ENCODE measurements at places on chromosomes 6 and 20. TPM values are rescaled to one million over a fixed set of nuclear protein-coding genes. Genes with fewer than 3 reads are reported as not detected.

DNA sequence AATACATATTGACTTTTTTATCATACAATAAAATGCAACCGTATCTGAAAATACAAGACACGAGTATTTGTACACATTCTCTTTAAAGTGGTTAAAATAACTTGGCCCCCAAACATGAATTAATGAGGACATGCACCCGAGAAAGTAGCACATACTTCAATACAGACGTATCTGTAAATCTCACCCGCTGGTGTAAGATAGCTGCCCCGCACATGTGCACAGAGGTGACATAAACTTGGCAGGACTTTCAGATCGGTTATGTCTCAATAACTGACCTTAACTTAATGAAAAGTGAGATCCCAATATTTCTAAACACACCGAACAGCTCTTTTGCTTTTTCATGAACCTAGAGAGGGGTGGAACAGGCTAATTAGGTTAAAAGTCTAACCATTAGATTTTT is 91.5 kb upstream of the RPS6KA2 start:
- no peak for DNase-seq

DNA sequence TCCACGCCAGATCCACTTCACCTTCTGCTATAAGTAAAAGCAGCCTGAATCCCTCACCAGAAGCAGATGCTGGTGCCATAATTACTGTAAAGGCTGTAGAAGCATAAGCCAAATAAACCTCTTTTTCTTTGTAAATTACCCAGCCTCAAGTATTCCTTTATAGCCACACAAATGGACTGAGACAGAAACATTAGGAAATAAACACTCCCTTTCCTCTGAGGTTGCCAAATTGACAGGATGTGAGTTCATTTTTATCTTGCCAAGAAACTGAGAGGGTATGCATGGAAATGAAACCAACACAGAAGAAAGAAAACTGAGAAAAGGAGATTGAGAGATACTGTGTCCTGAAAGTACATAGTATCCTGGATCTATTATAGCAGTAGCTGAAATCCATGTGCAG is 481.2 kb downstream of the HAO1 start:
- DNase-seq, result no peak

SOD2 gene
- total RNA-seq, result 177 TPM

FOXF2 gene
- 0.65 TPM for total RNA-seq

PLN gene
- total RNA-seq, result 1.8 TPM

GRCh38 chr6:44332585-44332984 is 9.9 kb upstream of the SPATS1 start:
- DNase-seq, result no peak

SLC17A4 gene
- total RNA-seq, result not detected

OR10C1 gene
- not detected for total RNA-seq

- no peak for DNase-seq
Measured at GRCh38 chr20:32535953-32536823, 48.9 kb downstream of the NOL4L start.

GRCh38 chr6:117617210-117618035 is 15.1 kb upstream of the GOPC start:
- no peak for DNase-seq

DNA sequence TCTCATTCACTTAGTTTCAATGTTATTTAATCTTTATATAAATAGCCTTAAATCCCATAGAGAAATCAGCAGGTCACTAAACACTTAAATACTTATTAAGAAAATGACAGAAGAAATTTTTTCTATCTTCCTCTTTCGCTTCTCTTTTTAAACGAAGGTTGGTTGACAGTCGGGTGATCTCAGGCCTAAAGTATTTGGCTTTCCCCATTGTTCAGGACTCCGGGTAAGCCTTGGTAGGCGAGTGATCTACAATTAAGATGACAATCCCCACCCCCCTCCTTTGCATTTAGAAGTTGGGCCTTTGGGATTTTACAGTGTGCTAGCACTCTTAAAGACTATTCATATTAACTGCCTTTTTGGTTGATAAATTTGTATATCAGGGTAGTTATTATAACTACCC is 19.7 kb upstream of the UTRN start:
- no peak for DNase-seq

- DNase-seq, result no peak
Measured at GRCh38 chr6:106448000-106448426, 87.5 kb downstream of the CRYBG1 start.

DNA sequence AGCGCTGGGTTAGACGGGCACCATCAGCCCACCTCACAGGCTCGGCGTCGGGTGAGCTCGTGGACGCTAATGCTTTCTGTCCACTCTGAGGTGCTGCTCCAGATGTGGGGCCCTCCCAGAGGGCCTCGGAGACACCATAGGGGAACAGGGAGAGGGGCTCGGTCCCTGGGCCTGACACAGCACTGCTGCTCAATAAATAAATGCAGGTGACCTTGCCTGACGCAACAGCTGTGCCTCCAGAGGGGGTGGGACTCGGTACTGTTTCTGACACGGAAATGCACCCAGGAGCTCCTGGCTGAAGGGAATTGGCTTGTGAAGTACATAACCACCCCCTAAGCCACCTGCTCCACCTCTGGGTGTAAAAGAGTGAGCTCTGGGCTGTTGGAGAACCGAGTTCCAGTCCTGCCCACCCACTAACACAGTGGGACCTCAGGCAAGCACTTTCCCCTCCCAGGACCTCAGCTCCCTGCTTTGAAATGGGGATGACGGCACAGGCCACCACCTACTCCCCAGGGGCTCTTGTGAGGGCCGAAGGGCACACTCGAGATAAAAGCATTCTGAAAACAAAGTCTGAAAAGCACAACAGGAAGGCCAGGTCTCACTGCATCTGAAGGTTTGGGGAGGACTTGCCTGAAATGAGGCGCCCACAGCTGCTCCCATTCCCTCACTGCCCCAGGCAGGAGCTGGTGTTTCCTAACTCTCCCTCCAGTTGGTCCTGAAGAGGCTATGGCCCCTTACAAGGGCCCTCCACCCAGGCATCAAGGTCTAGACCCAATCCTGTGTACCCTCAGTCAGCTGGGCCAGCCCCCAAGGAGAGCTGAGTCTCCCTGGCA is 6.7 kb downstream of the KCNK15 start:
- no peak for DNase-seq

SLPI gene
- total RNA-seq, result 222 TPM

CST7 gene
- 1.2 TPM for total RNA-seq

GRCh38 chr6:121485359-121485811 is 49.9 kb downstream of the GJA1 start:
- DNase-seq, result no peak

VGLL2 gene
- not detected for total RNA-seq

ZNF311 gene
- total RNA-seq, result 1.1 TPM

CTCFL gene
- total RNA-seq, result not detected

- DNase-seq, result no peak
Measured at GRCh38 chr20:48912065-48912464, 9.4 kb upstream of the ARFGEF2 start.

DNA sequence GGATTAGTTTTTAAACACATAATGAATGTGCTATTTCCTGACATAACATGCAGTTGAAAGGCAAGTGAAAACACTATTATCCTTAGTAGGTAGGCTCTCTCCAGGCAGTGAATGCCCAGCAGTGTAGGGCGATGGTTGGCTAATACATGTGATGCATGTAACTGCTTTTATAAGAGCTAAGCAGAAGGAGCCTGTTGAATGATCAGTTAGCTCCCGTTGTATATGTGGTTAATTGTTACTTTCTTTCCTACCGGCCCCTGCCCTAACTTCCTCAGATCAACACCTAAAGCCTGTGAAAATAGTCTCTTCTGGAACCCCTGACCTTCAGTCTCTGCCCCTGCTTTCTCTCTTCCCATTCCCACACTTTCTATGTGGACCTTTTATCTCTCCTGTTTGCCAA is 10.5 kb downstream of the SOX4 start:
- no peak for DNase-seq

OR2H2 gene
- total RNA-seq, result not detected

DNA sequence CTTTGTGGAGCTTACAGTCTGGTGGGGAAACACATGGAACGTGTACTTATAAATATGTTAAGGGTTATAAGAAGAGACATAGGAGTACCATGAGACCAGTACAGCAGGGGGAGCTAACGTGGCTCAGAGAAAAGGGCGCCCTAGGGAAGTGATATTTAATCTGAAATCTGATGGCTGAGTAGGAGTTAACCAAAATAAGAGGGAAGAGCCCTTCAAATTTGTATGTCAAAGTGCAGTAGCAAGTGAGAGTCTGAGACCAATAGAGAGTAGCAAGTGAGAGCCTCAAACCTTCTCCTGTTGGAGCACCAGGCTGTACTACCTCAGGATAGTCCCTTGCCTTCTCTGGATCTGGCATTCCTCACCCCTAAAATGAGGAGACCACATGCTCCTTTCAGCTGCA is 6.1 kb upstream of the PKIG start:
- DNase-seq, result no peak

- DNase-seq, result no peak
Measured at GRCh38 chr6:104118274-104118673, 741.4 kb downstream of the HACE1 start.
